NCI-H524 (cell line): ENCODE measurements at places on chromosomes 11 and 22.

DNA sequence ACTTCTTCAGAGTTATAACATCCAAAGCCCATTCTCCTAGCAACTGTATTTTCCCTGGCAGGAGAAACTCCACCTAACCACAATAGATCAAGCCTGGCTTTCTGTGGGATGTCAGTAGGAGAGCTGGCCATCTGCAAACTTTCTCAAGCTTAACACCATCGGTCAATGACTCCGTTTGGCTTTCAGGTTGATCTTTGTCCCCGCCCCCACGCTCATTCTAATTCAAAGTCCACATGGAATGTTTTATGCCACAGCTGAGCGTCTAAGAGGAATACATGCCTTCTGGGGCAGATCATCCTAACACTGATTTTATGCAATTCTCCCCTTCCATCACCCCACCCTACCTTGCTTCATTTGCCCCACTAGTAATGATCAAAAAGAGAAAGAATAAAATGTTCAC, 4.8 kb downstream of the GVQW3 start:
- no peak for DNase-seq

DNA sequence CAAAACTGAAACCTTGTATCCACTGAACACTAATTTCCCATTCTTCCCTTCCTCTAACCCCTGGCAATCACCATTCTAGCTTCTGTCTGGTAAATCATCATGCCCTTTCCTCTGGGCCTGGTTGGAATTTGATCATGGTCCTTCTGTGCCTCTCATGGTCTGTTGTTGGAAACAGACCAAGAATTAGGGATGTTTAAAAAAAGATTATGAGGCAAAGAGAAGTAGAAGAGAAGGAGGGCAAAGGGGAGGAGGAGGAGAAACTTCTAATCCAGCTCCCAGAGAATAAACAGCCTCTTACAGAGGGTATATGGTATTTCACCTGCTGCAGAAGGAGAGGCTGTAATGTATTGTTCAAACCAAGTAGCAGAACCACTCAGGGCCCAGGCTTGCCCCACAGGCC, 10.6 kb downstream of the BCO2 start:
- no peak for DNase-seq

DNA sequence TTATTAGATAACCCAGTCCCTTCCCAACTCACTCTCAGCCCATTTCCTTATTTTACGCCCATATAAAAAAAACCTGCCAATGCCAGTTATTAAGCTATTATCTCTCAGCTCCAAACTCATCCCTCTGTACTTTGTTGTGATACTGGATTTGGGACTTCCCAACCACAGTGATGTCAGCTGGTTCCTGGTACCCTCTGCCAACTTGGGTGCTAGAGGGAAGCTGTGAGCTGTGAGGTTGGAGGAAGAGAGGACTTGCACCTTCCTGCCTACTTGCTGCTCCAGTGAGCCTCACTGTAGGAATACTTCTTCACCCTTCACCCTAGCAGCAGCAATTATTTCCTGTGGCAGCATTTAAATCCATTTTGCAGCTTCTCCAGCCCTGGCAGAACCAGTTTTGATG, 19.2 kb upstream of the CSF2RB start:
- no peak for DNase-seq

DNA sequence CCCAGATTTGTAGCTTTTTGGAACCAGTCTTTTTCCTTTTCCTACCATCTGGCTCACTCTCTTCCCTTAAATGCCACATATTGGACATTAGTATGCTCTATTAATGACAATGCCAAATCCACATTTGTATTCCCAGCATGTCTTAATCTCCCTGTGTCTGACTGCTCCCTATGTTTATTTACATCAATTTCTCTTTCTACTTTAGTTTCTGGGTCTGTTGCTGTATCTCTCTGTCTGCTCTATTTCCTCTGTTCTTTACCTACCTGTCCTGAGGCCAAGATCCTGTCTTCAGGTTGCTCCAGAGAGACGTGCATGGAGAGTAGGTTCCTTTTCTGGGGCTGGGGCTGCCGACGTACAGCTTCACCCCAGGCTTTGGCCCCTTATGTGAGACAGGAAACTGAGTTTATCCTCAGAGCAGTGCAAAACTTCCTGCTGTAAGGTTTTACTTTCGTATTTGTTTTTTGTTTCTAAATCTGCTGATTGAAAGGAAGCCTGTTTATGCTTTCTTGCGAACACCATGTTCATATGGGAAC, 25.6 kb downstream of the OR2AG2 start:
- no peak for DNase-seq

GRCh38 chr11:69582756-69583467, 58.0 kb upstream of the CCND1 start:
- no peak for DNase-seq

GRCh38 chr11:16789560-16790485, 51.4 kb downstream of the C11orf58 start:
- no peak for DNase-seq

DNA sequence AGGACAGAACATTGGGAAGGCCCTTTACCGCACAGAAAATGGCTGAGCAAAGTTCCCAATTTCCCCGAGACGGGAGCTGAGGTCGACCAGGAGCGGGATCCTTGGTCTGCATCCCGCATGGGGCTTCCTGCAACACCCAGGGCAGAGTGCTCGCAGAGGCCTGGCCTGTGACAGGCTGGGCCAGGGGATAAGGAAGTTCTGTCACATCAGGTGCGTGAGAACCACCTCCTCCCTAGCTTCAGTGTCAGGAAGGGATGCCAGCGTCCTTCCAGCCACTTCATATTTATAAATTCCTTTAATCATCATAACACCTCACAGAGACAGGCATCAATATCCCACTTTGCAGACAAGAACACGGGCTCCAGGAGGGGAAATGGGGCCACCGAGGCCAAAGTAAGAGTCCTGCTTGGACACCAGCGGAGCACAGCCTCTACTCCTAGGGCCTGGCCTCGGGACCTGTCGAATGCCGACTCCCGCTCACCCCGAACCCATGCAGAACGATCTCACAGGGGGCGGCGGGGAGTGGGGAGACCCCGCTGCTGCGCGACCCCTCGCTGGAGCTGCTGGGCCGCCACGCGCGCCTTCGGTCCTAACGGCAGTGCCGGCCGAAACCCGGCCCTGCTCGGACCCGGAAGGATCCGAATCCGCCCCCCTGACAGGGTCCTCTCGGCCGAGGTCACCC, 532 bp downstream of the BET1L start:
- no peak for DNase-seq

DNA sequence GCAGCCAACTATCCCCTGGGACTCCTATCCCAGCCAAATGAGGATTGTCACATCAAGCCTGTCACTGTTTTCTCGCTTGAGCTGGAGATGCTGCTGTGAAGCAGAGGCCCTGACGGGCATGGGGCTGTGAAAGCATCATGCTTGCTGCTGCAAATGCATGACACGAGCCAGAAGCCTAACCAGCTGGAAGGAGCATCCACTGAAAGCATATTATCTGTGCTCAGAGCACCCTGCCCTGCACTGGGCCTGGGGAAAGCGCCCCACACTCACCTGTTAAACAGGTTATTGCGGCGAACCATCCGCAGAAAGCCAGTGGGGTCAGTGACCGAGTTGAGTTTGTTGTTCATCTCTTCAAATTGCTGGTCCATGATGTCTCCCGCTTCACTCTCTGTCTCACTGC, 110.9 kb upstream of the PITPNB start:
- no peak for DNase-seq

DNA sequence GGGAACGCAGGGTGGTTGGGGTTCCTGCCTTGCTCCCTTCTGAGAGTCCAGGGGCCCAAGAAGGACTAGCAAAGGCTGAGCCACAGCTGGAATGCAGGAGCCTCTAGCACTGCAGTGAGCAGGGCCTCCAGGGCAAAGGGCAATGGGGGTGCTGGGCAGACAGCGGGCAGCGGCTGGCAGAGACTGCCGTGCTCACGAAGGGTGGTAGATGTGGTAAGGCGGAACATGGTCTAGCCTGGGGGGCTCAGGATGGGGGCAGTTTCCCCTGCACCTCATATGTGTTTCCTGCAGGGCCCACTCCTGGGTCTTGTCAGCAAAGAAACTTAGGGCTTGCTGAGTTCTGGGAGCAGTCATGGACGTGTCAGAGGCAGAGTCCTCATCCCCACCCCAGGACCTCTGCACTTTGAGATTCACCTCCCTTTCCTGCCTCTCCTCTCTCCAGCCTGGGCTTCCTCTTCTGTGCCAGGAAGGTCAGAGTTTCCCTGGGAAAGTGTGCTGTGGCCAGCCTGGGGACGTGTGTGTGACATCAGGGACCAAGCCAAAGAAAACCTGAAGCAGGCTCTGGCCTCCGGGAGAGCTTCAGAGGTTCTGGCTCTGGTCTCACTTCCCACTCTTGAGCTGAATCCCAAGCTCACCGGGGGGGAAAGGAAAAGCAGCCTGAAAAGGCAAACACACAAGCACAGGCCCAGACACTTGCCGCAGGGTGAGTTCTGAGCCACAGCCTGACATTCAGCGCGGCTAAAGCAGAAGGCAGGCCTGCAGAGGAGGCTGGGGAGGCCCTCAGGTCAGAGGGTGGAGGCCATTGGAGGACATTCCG, 4.4 kb downstream of the MOGAT2 start:
- no peak for DNase-seq

DNA sequence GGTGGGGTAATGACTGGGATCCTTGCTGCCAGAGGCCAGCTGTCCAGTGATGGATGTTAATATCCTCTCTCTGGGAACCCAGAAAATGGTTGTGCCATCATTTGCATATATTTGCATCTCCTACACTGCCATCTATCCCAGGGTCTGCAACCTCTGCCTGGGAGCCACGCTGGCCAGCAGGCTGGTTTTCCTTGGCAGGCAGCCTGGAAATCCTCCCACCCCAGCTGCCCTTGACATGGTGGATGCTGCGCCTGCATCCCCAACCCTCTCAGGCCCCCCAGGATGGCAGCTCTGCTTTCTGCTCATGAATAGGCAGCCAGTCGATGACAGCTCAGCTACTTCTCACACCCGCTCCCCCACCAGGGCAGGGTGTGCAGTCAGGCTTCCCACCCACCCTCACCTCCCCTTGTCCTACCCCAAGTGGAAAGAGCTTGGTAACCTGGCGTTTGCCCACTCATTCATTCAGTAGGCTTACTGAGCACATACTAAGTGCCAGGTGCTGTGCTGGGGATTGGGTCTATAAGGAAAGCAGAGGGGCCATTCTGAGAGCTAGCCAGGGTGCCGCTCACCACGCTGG, 202.5 kb downstream of the TRIM29 start:
- no peak for DNase-seq

DNA sequence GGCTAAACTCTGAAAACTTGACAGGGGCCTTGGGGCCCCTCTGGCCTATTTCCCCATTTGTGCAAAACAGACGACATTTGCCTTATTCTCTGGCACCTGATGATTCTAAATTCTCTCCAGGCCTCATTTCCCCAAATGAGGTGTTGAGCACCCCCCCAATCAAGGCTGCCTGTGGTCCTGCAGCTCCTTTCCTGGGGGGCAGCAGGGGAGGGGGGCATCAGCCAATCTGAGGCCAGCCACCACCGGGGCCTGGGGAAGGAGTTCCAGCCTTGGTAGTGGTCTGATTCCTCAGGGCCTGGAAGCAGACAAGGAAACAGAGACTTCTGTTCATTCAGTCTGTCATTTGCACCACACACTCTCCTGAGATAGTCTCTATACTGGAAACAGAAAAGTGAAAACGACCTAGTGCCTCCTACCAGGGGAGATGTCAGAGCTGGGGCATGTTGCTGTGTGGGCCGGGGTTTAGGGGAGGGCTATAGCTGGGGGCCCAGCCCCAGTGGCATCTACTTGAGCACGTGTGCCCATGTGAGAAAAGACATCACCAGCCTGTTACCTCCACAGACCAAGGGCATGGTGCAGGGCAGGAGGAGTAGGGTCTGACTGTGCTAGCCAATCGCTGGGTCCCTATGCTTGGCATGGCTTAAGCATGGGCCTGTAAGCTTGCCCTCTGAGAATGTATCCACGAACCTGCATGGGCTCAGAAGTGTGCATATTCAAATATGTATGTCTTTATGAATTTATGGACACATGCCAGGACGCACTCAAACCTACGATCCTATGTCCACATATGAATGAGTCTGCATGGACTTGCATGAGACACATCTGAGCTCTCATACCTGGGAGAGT, 1.8 kb upstream of the TPBGL start:
- no peak for DNase-seq

DNA sequence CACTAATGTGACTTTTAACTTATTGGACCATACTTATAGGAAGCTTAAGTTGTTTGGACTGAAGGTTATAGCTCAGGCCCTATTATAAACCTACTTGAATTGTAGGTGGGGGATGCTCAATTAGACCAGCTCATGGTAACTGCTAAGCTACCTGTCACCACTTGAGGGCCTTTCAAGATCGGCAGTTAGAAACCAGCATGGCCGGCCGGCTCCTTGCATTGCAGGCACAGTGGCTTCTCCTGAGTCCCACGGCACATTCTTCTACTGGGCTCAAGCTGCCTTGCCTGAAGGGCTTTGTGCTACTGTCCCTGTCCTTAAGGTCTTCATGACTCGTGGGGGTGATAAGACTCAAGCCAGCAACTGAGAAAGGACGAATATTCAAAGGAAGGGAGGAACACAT, 70.8 kb downstream of the TBC1D22A start:
- no peak for DNase-seq

DNA sequence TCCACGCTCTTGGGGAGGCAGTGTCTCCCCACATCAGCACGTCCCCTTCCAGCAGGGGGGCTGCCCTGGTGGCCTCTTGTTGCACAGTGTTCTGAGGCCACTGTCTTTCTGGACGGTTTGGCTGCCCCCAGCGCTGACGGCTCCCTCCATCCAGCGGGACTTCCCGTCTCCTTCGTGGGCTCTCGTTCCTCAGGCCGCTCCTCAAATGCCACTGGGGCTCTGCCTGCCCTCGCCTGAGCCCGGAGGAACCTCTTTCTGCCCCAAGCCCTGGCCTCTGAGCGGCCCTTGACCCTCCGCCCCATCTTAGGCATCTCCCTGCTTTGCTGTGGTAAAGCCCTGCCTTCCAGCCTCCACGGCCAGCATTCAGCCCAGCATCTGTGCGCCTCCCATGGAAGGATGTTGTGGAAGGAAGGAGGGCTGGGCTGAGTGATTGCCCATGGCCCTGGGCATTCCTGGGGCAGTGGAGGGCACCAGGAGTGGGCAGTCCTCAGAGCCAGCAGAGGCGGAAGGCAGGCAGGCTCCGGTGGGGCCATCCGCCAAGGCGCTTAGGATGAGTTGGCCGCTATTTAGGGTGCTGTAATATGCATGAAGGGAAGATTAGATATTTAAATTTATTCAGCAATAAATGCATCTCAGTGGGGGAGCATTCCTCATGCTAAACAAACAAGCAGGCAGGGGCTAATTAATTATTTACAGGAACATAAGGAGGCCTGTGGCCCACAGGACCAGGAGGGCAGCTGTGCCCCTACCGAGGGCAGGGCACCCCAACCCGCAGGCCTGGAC, 17.8 kb downstream of the OTUB1 start:
- no peak for DNase-seq

GRCh38 chr11:134951305-134951700, 539.3 kb upstream of the B3GAT1 start:
- DNase-seq, result no peak

- DNase-seq, result no peak
Measured at GRCh38 chr11:47932544-47932943, 47.8 kb upstream of the PTPRJ start.
